IPS-NIHi11 (cell line): ENCODE measurements at places on chromosomes 4 and X.
A peak's percentile ranks its signal among the peaks of the same experiment; 100 is the strongest.

DNA sequence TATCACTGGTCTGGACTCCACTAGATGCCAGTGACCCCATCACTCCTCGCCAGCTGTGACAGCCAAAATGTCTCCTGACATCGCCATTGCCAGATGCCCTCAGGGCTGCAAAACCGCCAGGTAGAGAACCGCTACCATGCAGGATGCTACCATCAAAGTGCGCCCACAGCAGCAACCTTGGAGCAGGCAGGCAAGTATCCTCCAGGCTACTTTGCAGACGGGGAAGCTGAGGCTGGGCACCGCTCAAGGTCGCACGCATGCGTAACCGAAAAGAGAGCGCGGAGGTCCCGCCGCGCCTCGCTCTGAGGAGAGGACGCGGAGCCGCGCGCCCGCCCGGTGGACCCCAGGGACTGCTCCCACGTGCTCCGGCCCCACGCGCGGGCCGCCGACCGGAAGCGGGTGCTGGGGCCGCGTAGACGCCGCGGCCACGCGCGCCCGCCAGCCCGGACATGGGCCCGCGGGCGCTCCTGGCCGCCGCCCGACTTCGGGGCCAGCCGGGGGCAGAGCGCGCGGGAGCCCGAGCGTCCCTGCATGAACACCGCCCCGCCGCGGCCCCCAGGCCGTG is at the start of gene STS:
Gene STS, plus strand, starts transcription at position 300 of the 565 bp plus-strand sequence. CDS start 105,488 bp downstream, outside the sequence.
- DNase-seq: no peak

DNA sequence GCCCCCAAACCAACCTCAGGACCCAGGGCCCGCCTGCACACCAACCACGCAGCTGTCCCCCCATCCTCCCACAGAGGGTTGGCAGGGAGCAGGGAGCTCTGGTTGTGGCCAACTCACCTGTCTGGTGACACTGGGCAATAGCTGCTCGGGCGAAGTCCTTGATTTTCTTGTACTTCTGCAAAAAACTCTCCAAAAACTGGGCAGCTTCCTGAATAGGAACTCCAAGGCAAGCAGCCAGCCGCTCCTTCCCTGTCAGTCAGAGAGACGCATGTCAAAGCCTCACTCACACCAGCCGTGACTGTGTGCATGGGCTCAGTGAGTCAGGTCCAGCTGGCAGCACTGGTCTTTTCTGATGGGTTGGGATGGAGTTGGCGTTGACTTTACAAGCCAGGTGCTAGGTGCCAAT is 26.4 kb downstream of the NAT8L start:
- no peak for DNase-seq

- no peak for DNase-seq
Observed at GRCh38 chr4:151420250-151420807, 11.4 kb downstream of the FHIP1A start.

DNA sequence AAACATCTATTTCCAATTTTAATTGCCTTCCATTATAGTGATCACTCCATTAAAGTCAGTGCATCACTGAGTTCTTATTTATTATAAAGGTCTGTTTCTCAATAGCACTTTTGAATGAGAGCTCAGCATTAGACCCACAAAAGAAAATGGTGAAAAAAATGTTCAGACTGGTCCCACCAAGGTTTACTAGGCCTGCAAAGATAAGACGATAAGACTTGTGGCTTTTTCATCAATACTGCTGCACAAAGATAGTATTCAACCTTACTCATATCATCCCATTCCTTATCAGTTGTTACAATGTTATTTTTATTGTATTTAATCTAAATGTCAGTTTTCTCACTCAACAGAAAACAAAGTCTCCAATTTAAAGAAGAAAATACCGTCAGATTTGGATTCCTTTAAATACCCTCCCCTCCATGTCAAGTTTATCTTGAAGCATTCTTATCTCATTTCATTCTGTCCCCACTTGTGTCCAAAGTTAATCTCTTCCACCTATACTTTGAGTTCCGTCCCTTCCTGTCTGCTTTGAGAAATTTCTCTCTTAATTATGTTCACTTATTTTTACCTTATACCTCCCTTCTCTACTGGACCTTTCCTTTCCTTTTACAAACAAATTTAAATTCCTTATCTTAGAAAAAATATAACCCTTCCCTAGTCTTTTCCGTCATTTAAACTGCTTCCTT is 140.0 kb downstream of the GASK1B start:
- no peak for DNase-seq

GRCh38 chr4:15250021-15250441 is 177.8 kb upstream of the C1QTNF7 start:
- DNase-seq: no peak

GRCh38 chrX:48045410-48046311 is 25.8 kb downstream of the ZNF630 start:
- no peak for DNase-seq

DNA sequence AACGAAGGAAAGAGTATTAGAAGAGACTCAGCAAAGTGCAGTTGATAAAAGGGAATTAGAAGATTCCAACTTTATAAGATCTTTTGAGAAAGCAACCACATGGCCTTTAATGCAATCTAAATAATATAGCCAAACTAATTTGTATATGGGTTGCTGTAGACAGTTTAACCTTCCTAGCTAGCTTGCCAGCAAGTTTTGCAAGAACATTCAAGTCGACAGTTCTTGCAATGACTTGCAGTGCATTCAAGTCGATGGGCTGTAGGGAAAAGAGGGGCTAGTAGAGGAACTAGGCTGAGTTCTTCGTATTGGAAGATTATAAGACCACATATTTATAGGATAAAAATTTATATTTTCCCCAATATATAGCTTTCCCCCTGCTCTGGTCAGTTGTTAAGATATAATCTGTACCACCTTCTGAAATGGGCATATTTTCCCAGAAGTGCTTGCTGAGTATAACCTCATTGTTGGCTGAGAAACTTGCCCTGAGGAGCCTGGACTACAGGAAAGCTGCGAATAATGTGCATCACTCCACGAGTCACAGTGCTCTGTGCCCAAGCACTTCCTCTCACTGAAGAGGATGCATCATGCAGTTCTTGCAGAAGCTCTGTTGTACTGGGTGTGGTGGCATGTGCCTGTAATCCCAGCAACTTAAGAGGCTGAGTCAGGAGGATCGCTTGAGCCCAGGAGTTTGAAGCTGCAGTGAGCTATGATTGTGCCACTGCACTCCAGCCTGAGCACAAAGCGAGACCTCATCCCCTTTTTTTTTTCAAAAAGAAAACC is 56.7 kb downstream of the DOCK11 start:
- no peak for DNase-seq

DNA sequence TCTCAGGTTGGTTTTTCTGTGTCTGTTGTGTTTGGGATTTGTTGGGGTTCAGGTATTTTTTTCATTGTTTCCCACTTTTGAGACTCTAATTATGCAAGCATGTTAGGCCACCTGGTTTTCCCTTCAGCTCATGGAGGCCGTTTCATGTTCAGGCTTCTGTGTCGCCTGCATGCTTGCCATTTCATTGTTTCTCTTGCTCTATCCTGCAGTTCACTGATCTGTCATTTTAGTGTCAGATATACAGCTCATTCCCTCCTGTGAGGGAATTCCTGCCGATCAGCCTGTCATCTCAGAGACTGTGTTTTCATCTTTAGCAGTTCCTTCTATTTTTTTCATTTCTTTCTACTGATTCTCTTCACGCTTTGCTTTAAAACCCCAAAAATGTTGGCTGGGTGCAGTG is 49.4 kb upstream of the HGFAC start:
- DNase-seq: no peak

DNA sequence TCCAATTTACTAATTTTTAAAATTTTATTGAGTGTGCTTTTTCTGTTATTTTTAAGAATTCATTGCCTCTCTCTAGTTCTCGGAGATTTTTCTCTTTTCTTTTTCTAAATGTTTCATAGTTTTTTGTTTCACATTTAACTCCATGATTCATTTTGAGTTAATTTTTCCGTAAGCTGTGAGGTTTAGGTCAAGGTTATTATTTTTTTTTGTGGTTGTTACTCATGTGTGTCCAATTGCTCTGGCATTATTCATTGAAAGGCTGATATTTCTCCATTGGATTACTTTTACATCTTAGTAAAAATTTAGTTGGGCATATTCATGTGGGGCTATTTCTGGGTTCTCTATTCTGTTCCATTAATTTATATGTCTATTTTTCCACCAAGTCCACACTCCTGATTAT is 220.8 kb downstream of the MID1IP1 start:
- DNase-seq: no peak

- DNase-seq: no peak
Observed at GRCh38 chr4:173485164-173485563, 44.9 kb downstream of the HAND2 start.

GRCh38 chrX:108582151-108582550 is 142.5 kb downstream of the COL4A5 start:
- no peak for DNase-seq

DNA sequence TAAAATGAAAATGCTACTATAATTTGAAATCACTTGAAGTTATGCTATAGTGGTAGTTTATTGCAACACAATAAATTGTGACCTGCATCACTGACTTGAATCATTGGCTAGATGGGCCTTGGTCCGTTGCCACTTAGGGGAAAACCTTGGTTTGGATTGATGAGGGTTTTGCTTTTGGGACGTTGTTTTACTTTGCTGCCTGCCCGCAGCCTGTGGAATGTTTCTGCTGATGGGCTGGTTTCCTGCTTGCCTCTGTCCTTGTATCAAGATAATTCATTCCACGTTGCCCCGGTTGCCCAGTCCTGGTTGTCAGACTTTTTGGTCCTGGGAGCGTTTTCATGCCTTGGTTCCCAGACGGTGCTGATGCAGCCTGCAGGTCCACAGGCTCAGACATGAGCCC is 18.3 kb downstream of the HADH start:
- DNase-seq: no peak

- DNase-seq: peak; percentile 61
Observed at GRCh38 chr4:17347445-17347844, 164.4 kb downstream of the QDPR start.

DNA sequence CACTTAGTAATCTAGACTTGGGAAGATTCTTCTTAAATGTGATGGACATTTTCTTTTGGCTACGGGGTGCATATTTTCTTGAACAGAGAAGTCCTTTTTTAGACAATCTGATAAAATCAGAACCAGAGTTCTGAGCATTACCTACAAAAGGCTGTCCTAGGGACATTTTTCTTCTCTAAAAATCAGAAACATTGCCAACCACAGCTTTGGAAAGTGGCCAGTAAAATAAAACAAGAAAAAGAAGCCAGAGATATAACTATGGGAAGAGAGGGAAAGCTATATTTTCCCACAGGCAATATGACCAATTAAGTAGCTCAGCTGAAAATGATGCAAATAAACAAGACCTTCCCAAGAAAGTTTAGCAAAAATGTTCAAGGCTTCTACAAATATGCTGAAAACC is 55.9 kb downstream of the MXRA5 start:
- DNase-seq: no peak

DNA sequence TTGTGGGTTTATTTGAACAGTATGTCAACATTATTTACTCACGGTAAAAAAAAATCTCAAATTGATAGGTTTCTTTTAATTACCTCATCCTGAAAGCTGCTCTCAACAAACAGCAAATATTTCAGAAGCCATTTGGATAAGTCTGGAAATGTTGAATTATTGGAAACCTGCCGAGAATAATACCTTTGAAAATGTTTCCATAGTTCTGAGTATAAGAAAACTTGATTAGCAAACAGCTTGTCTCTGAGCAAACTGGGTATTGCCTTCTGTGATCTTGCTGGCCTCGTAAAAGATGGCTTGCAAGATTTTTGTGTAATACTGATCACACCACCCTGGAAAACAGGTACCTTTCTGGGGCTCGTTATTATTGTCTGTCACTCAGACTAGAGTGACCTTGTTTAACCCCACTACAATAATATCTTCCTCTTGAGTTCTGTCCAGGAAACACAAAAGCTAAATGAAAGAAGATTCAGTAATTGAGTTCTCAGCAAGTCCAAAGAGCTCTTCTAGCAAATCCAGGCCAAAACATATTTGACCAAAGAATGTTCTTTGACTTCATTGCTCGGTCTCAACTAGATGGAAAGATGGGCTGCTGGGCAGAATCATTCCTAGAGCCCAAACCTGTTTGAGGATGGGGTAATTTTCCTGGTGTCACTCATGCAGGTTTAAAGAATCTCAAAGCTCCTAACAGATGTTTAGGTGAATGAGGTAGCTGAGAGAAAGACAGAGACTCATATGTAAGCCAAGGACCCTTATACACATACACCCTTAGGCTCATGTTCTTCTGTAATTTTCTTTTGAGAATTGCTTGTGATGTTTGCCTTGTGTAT is 255.6 kb upstream of the JADE1 start:
- no peak for DNase-seq

GRCh38 chr4:173821036-173821435 is 291.0 kb upstream of the HAND2 start:
- DNase-seq: no peak

DNA sequence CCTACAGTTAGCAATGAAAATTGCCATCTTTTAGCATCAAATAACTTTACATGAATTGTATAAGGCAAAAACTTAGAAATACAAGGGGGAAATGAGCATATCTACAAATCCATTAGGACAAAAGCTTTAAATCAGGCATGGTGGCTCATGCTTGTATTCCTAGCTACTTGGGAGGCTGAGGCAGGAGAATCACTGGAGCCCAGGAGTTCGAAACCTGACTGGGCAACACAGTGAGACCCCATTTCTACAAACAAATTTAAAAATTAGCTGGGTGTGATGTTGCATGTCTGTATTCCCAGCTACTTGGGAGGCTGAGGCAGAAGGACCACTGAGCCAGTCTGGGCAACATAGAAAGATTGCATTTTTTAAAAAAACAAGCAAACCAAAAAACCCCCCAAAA is 61.3 kb downstream of the EIF4E start:
- DNase-seq: no peak

- no peak for DNase-seq
Observed at GRCh38 chr4:107897823-107898222, 33.5 kb upstream of the CYP2U1 start.

GRCh38 chrX:140563893-140564292 is 59.0 kb upstream of the SOX3 start:
- no peak for DNase-seq

DNA sequence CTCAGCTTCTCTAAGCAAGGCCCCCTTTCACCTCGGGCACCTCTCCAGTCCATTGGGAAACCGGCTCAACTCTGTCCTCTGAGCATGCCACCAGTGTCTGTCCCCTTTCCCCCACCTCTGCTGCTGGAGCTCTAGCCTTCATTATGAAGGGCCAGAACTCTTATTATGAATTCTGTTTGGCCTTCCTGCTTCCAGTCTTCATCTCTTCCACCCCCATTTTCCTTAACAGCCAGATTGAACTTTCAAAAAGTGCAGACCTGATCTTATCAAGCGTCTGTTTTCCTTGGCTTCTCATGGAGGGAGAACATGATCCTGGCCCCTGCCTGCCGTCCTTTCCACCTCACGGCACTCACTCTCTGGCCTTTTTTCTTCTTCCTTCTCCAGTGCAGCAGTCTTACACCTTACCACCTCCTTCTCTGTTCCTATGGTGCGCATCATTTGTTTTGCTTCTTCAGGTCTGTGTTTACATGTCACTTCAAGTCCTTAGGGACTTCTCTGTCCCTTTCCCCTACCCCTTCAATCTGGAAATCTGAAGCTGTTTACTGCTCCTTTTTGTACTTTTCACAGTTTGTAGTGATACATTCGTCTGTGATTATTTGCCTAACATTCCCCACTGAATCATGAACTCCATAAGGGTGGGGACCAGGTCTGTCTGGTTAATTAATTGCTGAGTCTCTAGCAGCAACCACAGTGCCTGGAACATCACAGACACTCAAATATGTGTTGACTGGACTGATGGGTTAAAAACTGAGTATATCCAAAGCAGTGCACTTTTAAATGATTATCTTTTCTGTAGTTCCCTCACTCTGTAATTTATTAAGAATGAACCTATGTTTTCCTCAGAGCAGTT is 55.8 kb downstream of the FNIP2 start:
- no peak for DNase-seq
